Renal pelvis (tissue), 12 donors: ENCODE measurements at places on chromosomes 5 and 9.

DNA sequence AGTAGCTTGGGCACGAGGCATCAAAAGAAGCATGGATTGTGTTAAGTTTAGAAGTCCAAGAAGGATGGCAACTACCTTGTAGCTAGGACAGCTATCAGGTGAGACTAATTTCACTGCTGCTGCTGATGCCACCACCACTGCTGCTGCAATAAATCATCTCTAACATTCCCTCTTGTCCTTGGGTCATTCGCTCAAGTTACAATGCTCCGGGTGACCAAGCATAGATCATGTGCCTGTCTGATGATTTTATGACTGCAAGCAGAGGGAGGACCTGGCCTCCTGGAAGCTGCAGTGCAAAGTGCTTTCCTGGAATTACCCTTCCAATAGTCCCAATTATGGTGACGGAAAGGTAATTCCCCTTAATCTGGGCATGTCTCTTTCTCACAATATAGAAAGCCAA is 334.4 kb downstream of the PRELID2 start:
- peak; percentile 79 for DNase-seq

DNA sequence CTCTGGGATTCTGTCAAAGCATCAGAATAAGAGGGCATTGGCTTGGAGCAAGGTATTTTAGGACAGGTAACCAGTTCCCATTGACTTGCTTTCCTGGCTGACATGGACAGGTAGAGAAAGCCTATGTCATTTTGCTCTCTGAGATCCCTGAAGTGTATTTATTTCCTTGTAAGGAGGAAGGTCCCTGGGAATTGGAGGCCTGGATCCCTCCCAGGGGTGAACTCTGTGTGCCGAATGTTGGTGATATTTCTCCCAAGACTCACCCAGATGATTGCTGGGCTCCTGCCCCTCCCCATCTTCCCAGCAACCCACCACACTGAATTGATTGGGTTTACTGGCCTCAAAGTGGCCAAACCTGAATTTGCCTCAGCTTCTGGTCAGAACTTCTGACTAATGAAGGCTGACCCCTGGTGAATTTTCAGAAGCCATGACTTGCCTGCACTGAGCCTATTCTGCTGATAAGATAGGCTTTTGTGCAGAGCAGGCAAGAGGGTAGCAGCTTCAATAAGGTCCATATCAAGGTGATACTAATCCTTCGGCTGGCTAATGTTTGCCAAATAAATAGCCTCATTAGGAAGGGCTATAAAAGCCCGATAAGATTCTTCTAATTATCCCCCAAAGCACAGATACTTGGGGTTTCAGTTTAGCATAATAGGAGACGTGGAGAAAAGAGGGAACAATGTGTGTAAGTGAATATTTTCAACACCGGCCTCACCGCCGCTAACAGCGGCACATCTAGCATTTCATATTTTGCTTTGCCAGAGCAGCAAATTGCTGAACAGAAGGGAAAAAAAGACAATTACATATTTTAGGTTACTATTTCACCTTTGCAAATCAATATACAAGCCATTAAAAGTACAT is 152.9 kb upstream of the PITX1 start:
- no peak for DNase-seq

- no peak for DNase-seq
Measured at GRCh38 chr5:110040178-110040577, 350.5 kb downstream of the MAN2A1 start.

GRCh38 chr5:74895906-74896305 is 29.7 kb upstream of the FAM169A start:
- no peak for DNase-seq

GRCh38 chr5:10728679-10729078 is 32.4 kb downstream of the DAP start:
- no peak for DNase-seq
